ENCODE measurements at places on chromosomes 4 and X.

DNA sequence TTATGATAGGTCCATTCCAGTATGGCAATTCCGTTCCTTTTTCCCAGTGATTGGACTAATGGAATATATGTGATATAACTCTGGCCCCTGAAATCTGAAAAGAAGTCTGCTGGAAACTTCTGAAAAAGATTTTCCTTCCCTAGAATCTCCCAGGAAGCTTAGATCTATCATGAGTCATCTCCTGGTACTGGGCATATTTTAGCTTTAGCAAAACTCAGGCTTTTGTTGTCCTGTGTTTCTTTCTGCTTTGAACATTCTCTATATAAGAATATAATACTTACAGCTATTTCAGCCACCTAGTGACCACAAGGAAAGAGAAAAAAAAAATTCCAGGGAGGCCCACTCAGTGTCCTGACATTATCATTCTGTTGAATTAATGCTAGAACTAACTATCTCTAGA lies 597.2 kb upstream of the GRIA3 start:
- DNase-seq, result no peak

- no peak for DNase-seq
Measured at GRCh38 chrX:118066867-118067515, 49.6 kb downstream of the KLHL13 start.

DNA sequence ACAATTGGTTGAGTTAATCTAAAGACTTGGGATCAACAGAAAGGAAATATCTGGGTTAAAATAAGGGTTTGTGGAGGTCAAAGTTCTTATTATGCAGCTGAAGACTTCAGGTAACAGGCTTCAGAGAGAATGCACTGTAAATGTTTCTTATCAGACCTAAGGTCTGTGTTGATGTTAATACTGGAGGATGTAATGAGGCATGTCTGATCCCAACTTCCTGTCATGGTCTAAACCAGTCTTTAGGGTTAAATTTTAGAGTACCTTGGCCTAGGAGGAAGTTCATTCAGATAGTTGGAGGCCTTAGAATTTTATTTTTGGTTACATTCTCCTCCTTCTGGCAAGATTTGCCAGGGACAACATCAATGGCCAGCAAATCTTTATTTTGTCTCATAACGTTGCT lies 72.1 kb upstream of the GC start:
- no peak for DNase-seq

- DNase-seq, result no peak
Measured at GRCh38 chr4:13783800-13784411, 156.4 kb upstream of the BOD1L1 start.

Data from T-helper 1 cell (primary cell).